ENCODE measurements at places on chromosomes 2 and 18.

GRCh38 chr2:160252278-160252887, 52.3 kb upstream of the ITGB6 start:
- no peaks in the 10 kb centered on the region for H3K36me3 ChIP-seq
- peaks cover 17% of the 10 kb centered on the region for H3K27me3 ChIP-seq
- H3K27ac ChIP-seq, result no peak overlapping the region
- H3K4me3 ChIP-seq, result no peak overlapping the region
- H3K4me1 ChIP-seq, result no peaks in the 10 kb centered on the region

- peaks cover 9% of the 10 kb centered on the region for H3K4me1 ChIP-seq
- H3K36me3 ChIP-seq, result no peaks in the 10 kb centered on the region
- no peak for DNase-seq
- H3K27me3 ChIP-seq, result no peaks in the 10 kb centered on the region
- H3K4me3 ChIP-seq, result no peak overlapping the region
- H3K27ac ChIP-seq, result no peak overlapping the region
Measured at GRCh38 chr18:76842837-76843530, 20.6 kb downstream of the ZNF236 start.

GRCh38 chr2:73069041-73069854, 2.3 kb downstream of the SFXN5 start:
- H3K4me3 ChIP-seq, result peak overlapping the region; percentile 78
- no peaks in the 10 kb centered on the region for H3K27me3 ChIP-seq
- peaks cover 30% of the 10 kb centered on the region for H3K4me1 ChIP-seq

DNA sequence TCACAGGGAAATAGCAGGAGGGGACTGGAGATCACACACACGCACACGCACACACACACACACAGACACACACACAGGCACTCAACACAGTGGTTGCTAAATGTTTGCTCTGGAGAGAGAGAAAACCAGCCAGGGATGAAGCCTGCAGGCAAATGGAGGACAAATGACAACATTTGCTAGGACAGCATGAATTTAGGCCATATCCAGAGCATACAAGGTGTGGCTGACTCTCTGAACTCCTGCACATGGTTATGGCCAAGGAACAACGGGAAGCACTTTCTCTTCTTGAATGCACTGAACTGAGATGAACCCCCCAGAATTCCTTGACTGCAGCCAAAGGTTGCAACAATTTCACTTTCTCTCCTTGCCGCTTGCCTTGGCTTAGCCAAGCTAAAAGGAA, 230.0 kb upstream of the RASGRP3 start:
- no peak overlapping the region for H3K4me3 ChIP-seq
- no peak for DNase-seq
- H3K27ac ChIP-seq, result no peak overlapping the region
- no peaks in the 10 kb centered on the region for H3K4me1 ChIP-seq

DNA sequence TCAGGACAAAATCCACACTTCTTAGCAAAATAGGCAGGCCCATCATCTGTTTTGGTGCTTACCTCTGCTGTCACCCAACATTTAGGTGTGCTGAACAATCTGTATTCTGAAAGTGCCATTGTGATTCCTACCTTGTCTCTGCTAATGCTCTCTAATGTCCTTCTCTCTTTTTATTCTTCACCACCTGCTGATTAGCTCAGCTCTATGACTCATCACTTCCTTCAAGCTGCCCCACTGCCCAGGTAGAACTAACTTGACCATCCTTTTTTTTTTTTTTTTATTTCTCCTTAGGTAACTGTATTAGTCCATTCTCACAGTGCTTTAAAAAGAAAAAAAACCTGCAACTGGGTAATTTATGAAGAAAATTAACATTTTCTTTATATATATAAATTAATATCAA, 478.7 kb upstream of the POU3F3 start:
- no peaks in the 10 kb centered on the region for H3K36me3 ChIP-seq
- H3K27me3 ChIP-seq, result no peaks in the 10 kb centered on the region
- H3K27ac ChIP-seq, result no peak overlapping the region
- H3K4me1 ChIP-seq, result no peaks in the 10 kb centered on the region

- no peak for DNase-seq
- no peak overlapping the region for H3K27ac ChIP-seq
- H3K4me1 ChIP-seq, result no peaks in the 10 kb centered on the region
- no peak overlapping the region for H3K4me3 ChIP-seq
- no peaks in the 10 kb centered on the region for H3K36me3 ChIP-seq
- H3K27me3 ChIP-seq, result no peaks in the 10 kb centered on the region
Measured at GRCh38 chr2:178962805-178963433, 87.0 kb downstream of the CCDC141 start.

GRCh38 chr18:9823805-9824473, 61.8 kb upstream of the TXNDC2 start:
- no peaks in the 10 kb centered on the region for H3K4me1 ChIP-seq
- H3K36me3 ChIP-seq, result no peaks in the 10 kb centered on the region
- peaks cover 36% of the 10 kb centered on the region for H3K27me3 ChIP-seq
- DNase-seq, result no peak

GRCh38 chr2:111029181-111029927, 91.4 kb upstream of the BCL2L11 start:
- no peak overlapping the region for H3K27ac ChIP-seq
- no peaks in the 10 kb centered on the region for H3K36me3 ChIP-seq
- H3K4me1 ChIP-seq, result peaks cover 22% of the 10 kb centered on the region
- H3K4me3 ChIP-seq, result no peak overlapping the region
- no peak for DNase-seq

DNA sequence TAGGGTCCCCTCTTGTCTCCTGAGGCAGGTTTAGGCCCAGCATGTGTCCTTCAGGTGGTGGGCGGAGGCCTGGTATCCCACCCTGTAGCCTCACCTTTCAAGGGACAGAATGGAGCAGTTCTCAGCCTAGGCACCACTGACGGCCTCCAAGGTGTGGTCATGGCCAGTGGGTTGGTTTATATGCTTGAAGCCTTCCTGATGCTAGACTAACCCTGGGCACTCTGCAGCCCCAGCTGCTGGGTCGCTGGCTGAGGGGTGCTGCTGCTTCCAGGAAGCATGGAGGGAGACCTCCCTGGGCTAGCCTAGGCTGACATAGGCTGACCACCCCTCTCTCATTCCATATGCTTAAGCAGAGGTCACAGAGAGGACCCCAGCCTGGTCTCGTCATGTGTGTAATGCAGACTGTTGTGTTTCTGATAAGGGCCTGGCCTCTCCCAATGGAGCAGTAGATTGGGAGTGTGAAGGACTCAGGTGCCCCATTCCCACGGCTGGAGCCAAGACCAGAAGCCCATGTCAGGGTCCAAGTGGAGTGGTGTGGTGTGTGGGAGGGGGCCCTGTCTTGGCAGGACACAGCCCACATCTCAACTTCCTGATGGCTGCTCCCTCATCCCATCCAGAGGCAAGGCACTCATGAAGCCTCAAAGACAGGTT, 206.6 kb downstream of the DYSF start:
- no peak for DNase-seq
- H3K4me3 ChIP-seq, result no peak overlapping the region
- H3K4me1 ChIP-seq, result no peaks in the 10 kb centered on the region
- H3K36me3 ChIP-seq, result peaks cover 9% of the 10 kb centered on the region
- H3K27me3 ChIP-seq, result no peaks in the 10 kb centered on the region

GRCh38 chr2:109497911-109498870, 115.6 kb downstream of the SEPTIN10 start:
- peaks cover 8% of the 10 kb centered on the region for H3K27me3 ChIP-seq
- DNase-seq, result no peak
- peak overlapping the region; percentile 24 for H3K27ac ChIP-seq

- no peaks in the 10 kb centered on the region for H3K36me3 ChIP-seq
- H3K27me3 ChIP-seq, result no peaks in the 10 kb centered on the region
- H3K4me1 ChIP-seq, result no peaks in the 10 kb centered on the region
- no peak overlapping the region for H3K4me3 ChIP-seq
- no peak overlapping the region for H3K27ac ChIP-seq
- no peak for DNase-seq
Measured at GRCh38 chr18:27699137-27699536, 477.8 kb downstream of the CDH2 start.

DNA sequence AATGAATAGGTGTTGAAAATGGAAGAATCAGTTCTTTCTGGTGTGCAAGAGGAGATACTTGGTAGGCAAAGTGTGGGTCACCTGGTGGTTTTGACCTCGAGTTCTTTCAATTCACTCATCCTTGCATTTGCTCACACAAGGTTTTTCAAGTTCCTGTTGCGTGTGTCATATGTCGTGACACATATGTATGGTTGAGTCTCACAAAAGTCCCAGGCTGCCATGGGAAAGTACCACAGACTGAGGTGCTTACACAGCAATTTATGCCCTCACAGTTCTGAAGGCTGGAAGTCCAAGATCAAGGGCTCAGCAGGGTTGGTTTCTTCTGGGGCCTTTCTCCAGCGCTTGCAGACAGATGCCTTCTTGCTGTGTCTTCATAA, 64.4 kb downstream of the NCK2 start:
- H3K27ac ChIP-seq, result peak overlapping the region; percentile 57
- no peaks in the 10 kb centered on the region for H3K27me3 ChIP-seq
- no peak for DNase-seq
- H3K4me3 ChIP-seq, result no peak overlapping the region

DNA sequence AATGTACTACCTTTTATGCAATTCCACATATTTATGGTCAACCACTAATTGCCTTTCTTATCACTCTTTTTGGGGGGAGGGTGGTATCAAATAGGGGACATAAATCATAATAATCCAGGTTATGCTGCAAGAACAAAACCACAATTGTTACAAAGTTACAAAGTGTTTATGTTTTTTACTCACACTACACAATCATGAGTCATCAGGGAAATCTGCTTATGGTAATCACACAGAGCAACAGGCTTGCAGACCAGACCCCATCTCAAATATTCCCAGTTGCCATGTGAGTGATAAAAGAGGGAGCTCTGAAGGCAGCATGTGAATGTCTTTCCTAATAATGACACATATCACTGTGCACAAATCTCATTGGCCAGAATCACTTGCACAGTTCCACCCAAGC, 304.7 kb upstream of the TMEFF2 start:
- no peaks in the 10 kb centered on the region for H3K27me3 ChIP-seq
- H3K4me1 ChIP-seq, result no peaks in the 10 kb centered on the region
- H3K27ac ChIP-seq, result no peak overlapping the region
- H3K4me3 ChIP-seq, result no peak overlapping the region
- no peaks in the 10 kb centered on the region for H3K36me3 ChIP-seq
- no peak for DNase-seq

All from activated CD8-positive, alpha-beta memory T cell treated with anti-CD3 and anti-CD28 coated beads, Interleukin-2, amount 10 ng/mL, durations not matched to agents 7 days and 5 days (primary cell).